Ecto neural progenitor cell (in vitro differentiated cells): ENCODE measurements at places on chromosomes 6 and 20.

- DNase-seq, result no peak
Measured at GRCh38 chr6:116267836-116268588, 11.7 kb downstream of the TSPYL1 start.

GRCh38 chr20:50915424-50915823 is 15.8 kb downstream of the ADNP start:
- DNase-seq, result no peak

DNA sequence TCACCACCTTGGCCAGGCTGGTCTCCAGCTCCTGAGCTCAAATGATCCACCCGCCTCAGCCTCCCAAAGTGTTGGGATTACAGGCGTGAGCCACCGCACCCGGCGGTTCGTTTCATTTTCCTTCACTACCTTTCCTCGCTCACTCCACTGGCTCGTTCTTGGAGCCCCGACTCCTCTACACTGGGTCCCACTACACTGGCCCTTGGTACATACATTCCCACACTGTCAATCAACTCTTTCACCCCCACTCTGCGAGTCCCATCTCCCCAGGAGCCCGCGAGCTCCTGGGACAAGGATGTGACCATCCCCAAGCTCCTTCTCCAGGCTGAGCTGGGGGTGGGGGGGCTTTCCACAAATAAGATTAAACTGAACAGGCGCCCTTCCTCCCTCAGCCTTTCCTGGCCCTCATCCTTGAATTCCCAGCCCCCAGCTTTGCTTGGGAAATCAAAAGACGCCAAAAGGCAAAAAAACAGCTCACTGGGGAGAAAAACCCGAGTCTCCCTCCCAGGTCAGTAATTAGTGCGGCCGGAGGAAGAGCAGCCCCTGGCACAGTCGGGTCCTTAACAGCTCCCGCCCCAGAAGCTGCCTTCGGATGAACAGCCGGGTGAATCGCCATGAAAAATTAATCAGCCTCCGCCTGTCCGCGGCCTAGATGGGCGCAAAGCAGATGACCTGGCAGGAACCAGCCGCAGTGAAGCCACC is 42.8 kb upstream of the LY86 start:
- DNase-seq, result no peak

- no peak for DNase-seq
Measured at GRCh38 chr6:143802833-143803565, 40.1 kb upstream of the LTV1 start.

DNA sequence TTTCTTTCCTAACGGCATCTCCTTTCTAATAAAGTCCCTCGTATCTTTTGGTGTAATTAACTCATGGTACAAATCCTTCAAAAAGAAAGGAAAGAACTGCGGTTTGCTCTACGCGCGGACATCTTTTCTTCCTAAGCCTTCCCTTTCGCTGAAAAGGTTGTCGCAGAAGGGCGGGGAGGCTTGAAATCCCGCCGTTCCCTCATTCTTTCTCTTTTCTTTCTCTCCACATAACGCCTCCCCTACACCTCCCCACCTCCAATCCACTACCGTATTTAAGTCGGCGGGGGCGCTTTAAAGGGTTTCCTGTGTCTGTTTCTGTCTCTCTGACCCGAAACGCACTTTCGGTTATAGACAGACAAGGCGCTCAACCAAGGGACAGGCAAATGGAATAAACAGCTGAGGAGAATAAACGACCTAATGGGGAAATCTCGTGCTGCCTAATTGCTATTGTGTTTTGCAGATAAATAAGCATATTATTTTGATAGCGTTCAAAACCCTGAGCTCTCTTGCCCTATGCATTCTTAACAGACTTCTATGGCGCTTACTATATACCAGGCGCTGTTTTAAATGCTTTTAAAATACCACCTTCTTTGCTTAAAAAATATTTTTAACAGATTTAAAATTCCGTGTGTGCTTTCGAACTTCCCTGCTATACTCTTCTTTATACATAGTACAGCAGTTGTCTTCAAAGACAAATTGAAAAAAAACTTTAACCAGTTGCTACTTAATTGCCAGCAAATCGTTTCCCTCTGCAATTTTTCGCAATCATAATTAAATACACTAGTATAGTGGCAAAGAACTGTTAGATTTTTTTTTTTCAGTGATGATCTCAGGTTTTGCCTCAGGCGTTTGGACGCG is 2.5 kb upstream of the HEY2 start:
- peak; percentile 71 for DNase-seq

DNA sequence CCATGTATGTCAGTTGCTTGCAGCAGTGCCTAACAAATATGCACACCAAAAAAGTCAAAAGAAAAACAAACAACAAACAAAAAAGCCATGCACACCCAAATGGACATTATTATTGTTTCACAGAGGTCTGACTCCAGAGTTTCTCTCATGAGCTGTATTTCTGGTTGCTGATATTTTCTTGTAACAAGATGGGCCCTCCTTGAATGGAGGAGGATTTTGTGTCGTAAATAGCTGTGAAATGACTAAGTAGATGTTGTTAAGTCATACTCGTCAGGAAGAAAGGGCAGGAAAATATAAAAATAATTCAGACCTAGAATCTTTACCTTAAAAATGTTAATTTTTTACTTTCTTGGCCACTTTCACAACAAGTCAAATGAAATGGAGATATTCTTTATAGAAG is 96.0 kb downstream of the PLEKHG1 start:
- DNase-seq, result no peak

DNA sequence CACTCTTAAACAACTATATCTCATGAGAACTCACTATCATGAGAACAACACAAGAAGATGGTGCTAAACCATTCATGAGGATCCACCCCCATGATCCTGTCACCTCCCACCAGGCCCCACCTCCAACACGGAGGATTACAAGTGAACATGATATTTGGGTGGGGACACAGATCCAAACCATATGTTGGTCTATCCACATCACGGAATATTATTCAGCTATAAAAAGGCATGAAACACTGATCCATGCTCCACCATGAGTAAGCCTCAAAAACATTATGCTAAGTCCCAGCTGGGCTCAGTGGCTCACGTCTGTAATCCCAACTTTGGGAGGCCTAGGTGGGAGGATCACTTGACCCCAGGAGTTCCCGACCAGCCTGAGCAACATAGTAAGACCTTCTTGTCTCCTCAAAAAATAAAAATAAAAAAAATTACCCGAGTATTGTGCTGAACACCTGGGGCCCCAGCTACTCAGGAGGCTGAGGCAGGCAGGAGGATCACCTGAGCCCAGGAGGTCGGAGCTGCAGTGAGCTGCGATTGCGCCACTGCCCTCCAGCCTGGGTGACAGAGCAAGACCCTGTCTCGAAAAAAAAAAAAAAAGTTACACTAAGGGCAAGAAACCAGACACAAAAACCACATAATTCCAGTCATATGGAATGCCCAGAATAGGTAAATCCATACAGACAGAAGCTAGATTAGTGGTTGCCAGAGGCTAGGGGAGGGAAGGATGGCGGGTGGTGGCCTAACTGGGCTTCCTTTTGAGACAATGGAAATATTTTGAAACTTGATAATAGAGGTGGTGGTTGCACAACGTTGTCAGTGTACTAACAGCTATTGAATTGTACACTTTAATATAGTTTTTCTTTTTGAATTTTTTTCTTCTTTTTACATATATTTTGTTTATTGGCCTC is 43.1 kb downstream of the ZNF217 start:
- DNase-seq, result no peak

DNA sequence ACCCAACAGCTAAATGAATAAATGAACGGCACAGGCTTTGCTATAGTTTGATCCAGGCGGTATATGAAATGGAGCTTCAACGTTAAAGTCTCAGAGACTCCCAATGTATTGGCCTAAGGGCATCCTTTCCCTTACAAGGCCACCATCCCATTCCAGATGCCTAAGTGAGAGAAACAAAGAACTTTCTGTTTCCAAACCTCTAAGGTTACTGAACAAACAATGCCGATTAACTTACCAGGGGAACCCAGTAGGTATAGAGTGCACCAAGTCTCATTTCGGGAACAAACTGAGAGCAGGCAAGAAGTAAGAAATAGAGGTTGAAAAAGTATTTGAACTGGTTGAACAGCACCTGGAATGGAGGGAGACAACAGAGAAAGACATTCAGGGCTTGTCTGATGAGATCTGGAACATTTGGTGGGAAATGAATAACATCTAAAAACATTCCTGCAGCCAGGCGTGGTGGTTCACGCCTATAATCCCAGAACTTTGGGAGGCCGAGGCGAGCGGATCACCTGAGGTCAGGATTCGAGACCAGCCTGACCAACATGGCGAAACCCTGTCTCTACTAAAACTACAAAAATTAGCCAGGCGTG is 42.5 kb downstream of the ATP9A start:
- no peak for DNase-seq

- no peak for DNase-seq
Measured at GRCh38 chr6:99712519-99712918, 105.9 kb downstream of the PRDM13 start.

DNA sequence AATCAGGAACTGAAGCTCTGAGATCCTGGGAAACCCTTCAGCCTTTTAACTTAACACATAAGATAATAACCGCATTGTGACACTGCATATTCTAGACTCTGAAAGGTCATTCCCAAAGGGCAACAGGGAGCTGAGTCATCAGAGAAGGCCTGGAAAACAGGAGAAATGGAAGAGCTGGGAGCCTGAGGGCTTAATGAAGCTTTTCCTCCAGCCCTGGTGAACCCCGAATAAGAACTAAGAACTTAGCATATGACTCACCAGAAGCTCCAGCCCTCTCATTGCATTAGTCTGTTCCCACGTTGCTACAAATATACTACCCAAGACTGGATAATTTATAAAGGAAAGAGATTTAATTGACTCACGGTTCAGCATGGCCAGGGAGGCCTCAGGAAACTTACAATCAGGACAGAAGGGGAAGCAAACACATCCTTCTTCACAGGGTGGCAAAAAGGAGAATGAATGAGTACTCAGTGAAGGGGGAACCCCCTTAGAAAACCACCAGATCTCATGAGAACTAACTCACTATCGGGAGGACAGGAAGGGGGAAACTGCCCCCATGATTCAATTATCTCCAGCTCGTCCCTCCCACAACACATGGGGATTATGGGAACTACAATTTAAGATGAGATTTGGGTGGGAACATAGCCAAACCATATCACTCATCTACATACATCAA is 648.5 kb downstream of the TFAP2A start:
- no peak for DNase-seq

DNA sequence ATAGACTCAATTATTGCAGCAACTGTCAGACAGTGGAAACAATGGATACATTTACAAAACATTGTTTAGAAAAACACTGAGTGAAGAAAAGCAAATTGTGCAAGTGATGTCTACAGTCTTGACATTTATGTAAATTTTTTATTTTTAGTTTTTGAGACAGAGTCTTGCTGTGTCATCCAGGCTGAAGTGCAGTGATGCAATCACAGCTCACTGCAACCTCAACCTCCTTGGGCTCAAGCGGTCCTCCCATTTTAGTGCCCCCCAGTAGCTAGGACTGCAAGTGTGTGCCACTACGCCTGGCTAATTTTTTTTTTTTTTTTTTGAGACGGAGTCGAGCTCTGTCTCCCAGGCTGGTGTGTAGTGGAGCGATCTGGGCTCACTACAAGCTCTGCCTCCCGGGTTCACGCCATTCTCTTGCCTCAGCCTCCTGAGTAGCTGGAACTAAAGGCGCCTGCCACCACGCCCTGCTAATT is 9.7 kb downstream of the CNBD2 start:
- DNase-seq, result no peak

- no peak for DNase-seq
Measured at GRCh38 chr6:166456395-166457156, 73.8 kb upstream of the MPC1 start.

GRCh38 chr20:46901638-46902037 is 7.0 kb downstream of the EYA2 start:
- DNase-seq, result no peak

GRCh38 chr6:163970846-163971564 is 556.5 kb downstream of the QKI start:
- DNase-seq, result no peak

GRCh38 chr6:38984723-38985122 is 63.9 kb upstream of the GLP1R start:
- no peak for DNase-seq

DNA sequence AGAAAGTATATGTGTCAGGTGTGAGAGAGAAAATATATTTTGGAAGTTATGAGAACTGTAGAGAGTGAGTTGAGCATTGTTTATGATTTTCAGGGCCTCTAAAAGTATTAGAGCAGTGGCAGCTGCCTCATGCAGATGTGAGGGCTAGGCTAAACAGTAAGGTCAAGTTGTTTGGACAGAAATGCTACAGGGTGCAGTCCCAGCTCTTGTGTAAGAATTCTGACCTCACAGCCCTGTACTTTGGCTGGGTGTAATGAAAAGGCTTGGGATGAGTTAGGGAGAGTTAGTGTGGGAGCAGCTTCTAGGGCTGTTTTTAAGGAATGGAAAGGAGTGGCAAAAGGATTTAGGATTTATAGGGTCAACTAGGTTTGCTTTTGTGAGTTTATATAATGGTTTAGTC is 764.8 kb upstream of the ADGRB3 start:
- no peak for DNase-seq

DNA sequence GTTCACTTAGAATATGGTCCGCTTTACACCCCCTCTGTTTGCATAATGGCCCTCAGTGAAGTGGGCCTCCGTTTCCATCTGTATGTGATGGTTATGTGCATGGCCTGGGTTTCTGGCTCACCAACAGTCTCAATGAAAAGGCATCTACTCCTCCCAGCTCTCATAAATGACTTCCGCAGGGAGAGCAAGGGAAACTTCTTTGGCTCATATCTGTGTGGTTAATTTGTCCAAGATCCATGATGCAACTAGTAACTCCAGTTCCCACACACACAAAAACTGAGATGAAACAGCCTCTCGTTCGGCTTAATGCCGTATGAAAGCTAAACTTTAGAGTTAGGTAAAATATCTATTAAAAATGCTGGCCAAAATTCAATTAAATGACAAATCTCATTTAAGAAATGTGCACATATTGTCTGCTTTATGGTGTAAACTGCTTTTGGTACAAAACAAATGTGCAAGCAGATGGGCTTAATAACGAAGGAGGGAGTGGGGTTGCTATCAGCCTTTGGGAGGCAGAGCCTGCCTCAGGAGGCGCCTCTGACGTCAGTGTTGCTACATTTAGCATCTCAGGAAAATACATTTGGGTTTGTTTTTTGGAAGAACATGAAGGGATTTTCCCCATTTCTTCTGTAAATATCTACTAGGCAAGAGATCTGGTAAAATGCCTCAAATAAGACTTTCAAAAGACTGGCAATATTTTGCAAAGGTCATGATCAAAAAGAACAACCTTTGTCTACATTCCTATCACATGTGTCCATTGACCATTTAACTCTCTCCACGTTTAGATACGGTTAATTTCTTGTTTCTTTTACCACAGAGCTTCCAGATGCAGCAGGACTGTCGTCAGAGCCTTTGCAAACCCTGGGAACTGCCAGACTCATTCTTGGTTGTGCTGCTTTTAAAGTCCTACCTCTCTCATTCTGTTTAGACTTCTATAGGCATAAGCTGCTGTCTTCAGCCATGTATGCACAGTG is 96.8 kb downstream of the ARMC2 start:
- no peak for DNase-seq

DNA sequence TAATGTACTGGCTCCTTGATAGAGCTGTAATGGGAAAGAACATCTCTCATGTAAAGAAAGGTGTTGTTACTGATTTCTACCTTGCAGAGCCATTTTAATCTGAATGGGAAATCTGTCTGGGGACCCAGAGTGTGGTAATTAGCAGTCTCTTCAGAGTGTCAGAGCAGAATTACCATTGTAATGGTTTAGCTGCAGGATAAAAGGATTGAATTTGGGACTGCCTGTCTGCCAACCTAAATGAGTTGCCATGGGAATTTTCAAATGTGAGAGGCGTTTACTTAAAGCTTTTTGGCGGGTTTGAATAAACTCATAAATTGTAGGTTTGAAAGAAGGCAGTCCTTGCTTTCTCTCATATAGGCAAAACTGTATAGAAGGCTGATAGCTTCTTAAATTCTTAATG is 128.8 kb downstream of the QKI start:
- DNase-seq, result no peak

- DNase-seq, result no peak
Measured at GRCh38 chr6:9388596-9388995, 953.3 kb upstream of the SLC35B3 start.
